ENCODE measurements at places on chromosomes 12 and 14.
A peak's percentile ranks its signal among the peaks of the same experiment; 100 is the strongest.

- DNase-seq, result no peak
These were observed 52.9 kb upstream of the BCL2L14 start for GRCh38 chr12:12017798-12018197.

DNA sequence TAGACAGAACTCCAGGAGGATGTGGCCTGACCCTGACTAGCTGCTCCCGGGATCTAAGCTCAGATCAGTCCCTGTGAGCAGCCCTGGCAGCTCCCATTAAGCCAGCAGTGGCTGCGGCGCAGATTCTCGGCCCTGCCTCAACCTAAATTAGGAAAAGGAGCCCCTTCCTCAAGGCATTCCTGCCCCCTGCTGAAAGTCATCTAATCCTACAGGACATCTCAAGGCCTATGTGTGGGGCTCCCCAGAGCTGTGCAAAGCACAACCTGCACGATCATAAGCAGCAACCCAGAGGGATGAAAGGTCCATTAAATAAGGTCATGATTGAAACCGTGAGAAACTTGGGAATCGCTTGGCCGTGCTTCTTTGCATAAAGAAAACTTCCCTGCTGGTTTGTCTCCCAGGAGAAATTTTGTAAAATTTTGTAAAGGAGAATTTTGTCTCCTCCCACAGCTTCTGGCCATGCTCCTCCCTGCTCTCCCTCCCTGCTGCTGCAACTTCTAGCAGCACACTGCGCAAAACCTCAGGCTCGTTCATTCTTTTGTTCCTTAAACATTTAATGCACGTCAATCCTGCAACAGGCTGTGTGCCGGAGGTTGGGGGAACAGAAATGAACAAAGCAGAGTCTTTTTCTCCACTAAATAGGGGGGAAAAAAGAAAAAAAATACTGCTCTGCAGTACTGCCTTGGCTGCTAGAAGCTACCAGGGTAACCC is 96.6 kb upstream of the SLC35F4 start:
- no peak for DNase-seq

GRCh38 chr14:34043627-34044372 is 92.9 kb upstream of the EGLN3 start:
- DNase-seq, result peak; percentile 94

DNA sequence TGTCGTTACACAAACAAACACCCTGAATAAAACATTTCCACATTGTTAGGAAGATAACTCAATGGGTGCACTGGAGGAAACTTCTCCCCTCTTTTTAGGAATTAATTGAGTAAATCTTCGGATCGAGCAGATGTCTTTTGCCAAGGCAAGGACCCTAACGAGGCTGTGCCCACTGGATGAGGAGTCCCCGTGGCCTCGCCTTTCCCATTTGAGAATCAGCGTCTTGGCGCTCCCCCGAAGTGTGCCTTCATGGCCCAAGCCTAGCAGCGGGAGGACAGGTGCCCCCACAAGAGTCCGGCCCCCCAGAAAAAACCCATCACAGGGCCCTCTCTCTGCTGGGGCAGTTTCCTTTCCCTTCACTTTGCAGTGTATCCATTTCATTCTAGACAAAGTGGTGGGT is 246.6 kb downstream of the BCL11B start:
- no peak for DNase-seq

- peak; percentile 3 for DNase-seq
These were observed 7.5 kb downstream of the NUBPL start for GRCh38 chr14:31568671-31569070.

GRCh38 chr12:2970744-2971143 is 11.5 kb downstream of the TEAD4 start:
- DNase-seq, result no peak

DNA sequence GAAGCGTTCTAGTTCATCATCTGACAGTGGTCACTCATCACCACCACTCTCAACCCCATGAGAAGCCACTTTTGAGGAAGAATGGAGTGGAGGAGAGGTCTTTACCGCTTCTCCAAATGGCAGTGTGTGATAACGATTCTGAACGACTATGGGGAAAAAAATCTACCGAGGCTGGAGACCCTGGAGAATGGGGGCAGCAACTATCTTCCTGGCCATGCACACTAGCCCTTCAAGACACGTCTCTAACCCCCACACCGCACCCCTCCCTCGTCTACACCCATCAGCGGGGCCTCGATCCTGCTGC is 365 bp downstream of the ING4 start:
- DNase-seq, result no peak

DNA sequence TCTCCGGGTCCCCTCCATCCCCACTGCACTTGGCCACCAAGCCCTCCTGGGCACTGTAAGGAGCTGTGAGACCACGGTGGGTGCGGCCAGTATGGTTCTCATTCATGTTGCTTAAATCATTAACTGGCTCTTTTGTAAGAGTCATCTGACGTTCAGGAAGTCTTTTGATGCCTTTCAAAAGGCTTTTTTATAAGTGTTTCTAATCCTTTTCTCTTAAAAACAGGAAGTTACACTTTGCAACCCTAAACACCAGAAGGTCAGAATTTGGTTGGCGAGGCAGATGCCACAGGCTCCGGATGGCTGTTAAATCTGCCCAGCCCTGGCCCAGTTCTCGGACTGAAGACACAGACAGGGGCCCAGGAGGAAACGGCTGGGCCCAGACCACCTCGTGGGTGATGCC is 26.1 kb upstream of the DIO3 start:
- DNase-seq, result no peak

GRCh38 chr12:108816652-108817335 is 40.6 kb downstream of the SSH1 start:
- no peak for DNase-seq

GRCh38 chr14:53942970-53943750 is 13.5 kb downstream of the BMP4 start:
- no peak for DNase-seq

- DNase-seq, result no peak
These were observed 71.6 kb downstream of the ASCL4 start for GRCh38 chr12:107845980-107846659.

DNA sequence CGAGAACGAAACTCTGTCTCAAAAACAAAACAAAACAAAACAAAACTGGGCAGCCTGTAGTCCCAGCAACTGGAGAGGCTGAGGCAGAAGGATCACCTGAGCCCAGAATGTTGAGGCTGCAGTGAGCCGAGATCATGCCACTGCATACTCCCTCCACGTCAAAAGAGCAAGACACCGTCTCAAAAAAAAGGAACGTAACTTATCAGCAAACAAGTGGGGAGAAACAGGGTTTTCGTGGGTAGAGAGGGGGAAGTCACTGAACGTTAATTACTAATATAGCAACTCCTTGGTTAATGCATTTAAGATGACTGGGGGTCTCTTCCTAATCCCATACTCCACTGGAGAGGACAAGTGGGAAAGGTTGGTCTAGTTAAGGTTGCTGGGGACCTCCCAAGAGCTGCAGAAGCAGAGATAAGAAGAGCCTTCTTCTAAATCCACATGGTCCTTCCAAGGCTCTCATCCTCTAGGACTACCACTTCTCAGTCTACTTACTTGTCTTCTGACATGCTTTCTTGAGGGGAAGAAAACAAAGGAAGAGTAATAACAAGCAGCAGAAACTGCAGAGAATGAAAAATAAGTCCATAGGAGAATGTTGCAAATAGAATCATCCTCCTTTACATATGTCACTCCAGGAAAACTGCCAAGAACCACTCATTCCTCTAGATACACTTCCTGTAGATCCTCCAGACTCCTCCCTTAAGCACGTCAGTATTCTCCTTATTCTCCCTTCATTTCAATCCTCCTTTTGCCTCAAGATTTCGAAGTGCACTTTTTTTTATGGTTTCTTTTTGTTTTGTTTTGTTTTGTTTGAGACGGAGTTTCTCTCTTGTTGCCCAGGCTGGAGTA is 5.8 kb downstream of the NUMB start:
- no peak for DNase-seq

- DNase-seq, result peak; percentile 17
These were observed 2.0 kb downstream of the TMTC1 start for GRCh38 chr12:29781705-29782266.

DNA sequence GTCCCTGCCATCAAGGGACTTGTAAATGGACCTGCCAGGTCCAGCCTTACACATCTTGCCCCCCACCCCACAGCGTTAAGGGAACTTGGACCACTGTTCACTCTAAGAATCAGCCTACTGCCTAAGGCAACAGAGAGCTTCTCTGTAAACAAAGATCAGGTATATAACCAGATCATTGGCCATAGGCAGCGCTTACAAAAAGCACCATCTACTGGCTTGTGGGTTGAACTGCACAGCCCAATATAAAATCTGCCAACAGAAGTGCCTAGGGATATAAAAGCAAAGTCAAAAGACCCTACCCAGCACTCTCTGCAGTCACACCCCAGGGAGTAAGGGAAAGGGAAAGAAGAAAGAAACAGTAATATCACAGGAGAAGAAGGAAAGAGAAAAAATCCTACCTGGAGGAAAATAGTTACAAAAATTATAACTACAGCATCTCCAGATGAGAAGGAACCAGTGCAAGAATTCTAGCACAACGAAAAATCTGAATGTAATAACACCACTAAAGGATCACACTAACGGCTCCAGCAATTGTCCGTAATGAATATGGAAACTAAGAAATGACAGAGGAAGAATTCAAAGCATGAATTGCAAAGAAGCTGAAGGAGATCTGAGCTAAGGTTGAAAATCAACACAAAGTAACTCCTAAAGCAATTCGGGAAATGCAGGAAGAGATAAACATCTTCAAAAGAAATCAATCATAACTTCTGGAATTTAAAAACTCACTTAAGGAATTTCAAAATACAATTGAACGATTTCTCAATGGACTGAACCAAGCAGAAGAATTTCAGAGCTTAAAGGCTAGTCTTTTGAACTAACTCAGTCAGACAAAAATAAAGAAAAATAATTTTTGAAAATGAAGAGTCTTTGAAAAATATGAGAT is 95.2 kb upstream of the PCED1B start:
- DNase-seq, result peak; percentile 42
